ENCODE measurements at places on chromosomes 13 and 19.
A peak's percentile ranks its signal among the peaks of the same experiment; 100 is the strongest.

GRCh38 chr13:112776354-112776753 lies 86.5 kb downstream of the ATP11A start:
- DNase-seq = no peak

DNA sequence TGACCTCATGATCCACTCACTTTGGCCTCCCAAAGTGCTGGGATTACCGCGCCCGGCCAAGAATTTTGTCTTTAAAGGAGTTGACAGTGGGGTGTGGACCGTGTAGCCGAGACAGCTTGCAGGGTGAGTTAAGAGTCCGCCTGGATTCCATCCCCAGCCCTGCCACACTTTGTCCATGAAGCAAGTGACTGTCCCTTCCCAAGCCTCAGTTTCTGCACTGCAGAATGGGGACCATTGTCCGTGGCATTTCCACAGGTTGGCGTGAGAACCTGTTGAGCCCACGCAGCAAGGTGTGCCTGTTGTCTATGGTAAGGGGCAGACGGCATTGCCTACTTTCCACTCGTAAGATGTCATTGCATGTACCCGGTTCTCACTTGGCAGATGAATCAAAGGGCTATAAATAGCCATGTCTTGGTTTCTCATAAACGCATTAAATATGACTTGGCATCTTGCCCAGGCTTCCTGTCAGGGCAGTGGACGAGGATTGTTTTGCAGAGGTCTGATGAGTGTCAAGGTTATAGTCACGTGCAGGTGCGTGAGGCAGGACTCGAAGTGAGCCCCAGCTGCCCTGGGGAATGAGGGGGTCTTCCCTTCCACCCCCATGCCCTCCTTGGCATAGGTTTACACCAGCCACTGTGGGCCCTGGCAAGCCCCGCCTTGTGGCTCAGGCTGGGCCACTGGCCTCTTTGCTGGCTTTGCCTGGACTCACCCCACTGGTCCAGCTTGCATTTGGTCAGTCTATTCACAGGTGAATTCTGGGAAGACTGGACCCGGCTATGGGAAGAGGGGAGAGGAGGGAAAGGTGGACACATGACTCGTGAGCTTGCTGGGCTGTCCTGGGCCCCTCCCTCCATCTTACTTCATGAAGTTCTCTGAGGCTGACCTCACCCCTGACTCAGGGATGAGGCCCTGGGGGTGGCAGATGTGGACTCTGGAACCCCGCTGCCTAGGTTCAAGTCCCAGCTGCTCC lies 14.6 kb downstream of the FAM187B start:
- peak; percentile 87 for DNase-seq

- DNase-seq = peak; percentile 8
These were observed 88.4 kb upstream of the ZNF492 start for GRCh38 chr19:22545751-22546150.

DNA sequence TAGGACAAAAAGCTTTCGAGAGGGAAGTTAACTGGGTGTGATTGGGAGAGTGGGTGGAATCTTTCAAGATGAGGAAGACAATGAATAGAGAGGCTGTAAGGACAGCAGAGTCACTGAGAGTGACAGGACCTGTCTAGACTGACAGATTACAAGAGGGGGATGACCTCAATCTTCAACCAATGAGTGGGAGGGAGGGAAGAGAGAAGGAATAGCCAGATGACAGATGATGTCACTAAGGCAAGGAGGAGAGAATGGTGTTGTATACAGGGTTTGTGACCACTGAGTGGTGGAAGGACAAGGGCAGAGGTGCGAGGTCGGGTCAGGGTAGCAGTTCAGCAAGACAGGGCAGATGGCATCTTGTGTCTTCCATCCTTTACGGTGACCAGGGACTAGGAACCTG lies 5.8 kb upstream of the ILF3 start:
- no peak for DNase-seq

DNA sequence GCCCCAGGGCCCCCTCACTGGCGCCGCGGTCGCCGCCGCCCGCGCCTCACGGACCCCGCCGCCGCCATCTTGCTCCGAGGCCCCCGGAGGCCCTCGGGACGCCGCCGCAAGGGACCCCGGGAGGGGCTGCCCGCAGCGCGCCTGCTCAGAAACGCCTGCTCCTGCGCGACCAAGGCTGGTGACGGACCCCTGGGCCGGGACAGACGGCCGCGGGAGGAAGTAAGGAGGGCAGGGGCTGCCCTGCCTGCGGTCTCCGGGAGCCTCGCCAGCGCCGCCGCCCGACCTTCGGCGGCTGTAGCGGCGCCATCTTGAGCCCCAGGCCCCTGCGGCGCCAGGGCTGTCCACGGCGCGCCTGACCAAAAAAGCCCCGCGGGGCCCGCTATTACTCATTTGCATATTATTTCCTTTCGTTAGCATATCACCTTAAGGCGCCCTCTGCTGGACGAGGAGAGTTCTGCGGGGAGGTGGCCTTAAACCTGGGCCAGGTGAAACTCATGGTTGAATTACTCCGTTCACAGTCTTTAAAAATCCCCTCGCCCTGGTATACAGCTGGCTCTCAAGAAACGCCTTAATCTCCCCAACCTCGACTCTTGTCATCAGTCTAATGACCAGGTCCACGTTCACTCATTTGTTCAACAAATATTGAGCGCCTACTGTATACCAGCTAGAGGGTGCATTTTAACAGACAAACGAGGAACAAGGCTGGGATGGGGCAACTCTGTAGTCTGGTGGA lies at the start of gene REXO1:
REXO1 (minus strand) TSS at position 85 of the 733 bp plus-strand sequence. CDS start 125 bp downstream, outside the sequence.
- DNase-seq = peak; percentile 88
